Stimulated activated CD4-positive, alpha-beta T cell treated with anti-CD3 and anti-CD28 coated beads, Interleukin-2, amount 100 ng/mL, for 4 hours (primary cell): ENCODE measurements at places on chromosomes 7 and 10.

GRCh38 chr10:126387041-126387921 lies 996 bp downstream of the ADAM12 start:
- no peak for DNase-seq

- no peak for DNase-seq
Measured at GRCh38 chr10:35351021-35351420, 14.7 kb downstream of the CCNY start.

DNA sequence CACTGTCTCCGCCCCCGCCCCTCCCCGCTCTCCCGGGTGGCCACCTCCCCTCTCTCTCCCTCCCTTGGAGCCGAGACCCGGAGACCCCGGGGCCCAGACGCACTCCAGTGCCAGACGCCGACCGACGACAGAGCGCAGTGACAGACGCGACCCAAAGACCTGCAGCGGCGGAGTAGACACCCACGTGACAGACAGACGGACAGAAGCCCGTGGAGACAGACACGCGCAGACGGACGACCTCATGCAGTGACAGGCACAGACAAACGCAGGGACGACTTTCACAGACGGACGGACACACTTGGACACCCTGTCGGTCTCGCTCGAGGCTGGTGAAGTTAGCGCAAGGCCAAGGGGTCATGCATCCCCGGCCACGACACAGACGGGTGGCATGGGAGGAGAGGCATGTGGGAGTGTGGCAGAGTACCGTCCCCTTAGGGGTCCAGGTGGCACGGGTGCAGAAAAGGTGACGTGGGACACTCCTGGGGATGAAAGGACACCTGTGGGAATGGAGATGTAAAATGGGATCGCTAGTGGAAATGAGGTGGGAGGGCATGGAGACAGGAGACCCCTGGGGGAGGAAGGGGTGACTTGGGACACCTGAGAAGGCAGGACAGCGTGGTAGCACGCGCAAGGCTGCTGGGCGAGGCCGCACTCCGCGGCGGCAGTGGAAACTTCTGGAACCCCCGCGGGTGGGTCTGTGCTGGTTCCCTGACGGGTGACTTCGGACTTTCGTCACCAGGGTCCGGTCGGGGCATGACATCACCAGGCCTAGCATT lies 456 bp upstream of the ACHE start:
- no peak for DNase-seq

GRCh38 chr10:80500572-80501380 lies 36.9 kb upstream of the SH2D4B start:
- DNase-seq = peak; percentile 24

DNA sequence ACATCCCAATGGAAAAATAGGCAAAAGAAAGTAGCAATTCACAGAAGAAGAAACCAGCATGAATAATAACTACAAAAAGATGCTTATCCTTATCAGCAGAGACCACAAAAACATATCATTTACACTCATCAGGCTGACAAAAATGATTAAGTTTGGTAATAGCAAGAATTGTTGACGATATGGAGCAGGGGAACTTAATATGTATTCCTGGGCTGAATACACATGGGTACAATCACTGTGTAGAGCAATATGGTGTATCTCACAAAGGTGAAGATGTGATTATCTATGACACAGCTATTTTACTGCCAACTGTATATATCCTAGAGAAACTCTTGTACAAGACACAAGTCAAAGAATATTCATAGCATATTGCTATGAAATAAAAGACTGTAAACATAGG lies 141.8 kb upstream of the NOBOX start:
- DNase-seq = no peak

- no peak for DNase-seq
Measured at GRCh38 chr7:106499897-106500296, 161.1 kb downstream of the CCDC71L start.

GRCh38 chr10:124942317-124943169 lies 620 bp downstream of the ZRANB1 start:
- no peak for DNase-seq

GRCh38 chr10:86967481-86967941 lies 771 bp upstream of the ADIRF start:
- no peak for DNase-seq

GRCh38 chr7:128425850-128426249 lies 16.1 kb upstream of the IMPDH1 start:
- DNase-seq = peak; percentile 66

GRCh38 chr10:8122611-8123369 lies 68.3 kb downstream of the GATA3 start:
- no peak for DNase-seq

GRCh38 chr7:17030559-17030958 lies 148.8 kb upstream of the AGR3 start:
- DNase-seq = no peak

DNA sequence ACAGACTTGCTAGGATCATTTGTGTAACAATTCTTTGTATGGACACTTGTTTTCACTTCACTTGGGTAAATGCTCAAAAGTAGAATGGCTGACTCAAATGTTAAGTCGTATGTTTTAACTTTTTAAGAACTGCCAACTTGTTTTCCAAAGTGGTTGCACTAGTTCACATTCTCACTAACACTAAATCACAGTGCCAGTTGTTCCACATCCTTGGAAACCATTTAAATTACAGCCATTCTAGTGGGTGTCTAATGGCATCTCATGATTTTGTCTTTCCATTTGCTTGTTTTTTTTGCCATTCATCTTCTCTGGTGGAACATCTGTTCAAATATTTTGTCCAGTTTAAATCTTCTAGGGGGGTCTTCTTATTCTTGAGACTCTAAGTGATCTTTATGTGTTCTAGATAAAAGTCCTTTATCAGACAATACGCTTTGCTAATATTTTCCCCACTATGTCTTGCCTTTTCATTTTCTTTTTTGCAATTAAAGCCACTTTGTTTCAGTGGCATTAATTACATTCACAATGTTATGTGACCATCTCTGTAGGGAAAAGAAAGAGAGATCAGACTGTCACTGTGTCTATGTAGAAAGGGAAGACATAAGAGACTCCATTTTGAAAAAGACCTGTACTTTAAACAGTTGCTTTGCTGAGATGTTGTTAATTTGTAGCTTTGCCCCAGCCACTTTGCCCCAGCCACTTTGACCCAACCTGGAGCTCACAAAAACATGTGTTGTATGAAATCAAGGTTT lies 63.9 kb downstream of the ITGB1 start:
- DNase-seq = no peak

- DNase-seq = no peak
Measured at GRCh38 chr7:79453558-79454360, at the start of gene MAGI2. Gene MAGI2 (minus strand): TSS chr7:79453667. CDS start chr7:79453320, 347 bp downstream.
